Esophagus squamous epithelium (tissue), 5 donors: ENCODE measurements at places on chromosomes 16 and 17.

GRCh38 chr16:48164907-48165715 lies 9.3 kb upstream of the ABCC12 start:
- DNase-seq: peak; percentile 12

GRCh38 chr16:23482778-23483177 lies 27.5 kb downstream of the GGA2 start:
- no peak for DNase-seq

- DNase-seq: no peak
Observed at GRCh38 chr17:78530675-78531074, 46.5 kb downstream of the DNAH17 start.

DNA sequence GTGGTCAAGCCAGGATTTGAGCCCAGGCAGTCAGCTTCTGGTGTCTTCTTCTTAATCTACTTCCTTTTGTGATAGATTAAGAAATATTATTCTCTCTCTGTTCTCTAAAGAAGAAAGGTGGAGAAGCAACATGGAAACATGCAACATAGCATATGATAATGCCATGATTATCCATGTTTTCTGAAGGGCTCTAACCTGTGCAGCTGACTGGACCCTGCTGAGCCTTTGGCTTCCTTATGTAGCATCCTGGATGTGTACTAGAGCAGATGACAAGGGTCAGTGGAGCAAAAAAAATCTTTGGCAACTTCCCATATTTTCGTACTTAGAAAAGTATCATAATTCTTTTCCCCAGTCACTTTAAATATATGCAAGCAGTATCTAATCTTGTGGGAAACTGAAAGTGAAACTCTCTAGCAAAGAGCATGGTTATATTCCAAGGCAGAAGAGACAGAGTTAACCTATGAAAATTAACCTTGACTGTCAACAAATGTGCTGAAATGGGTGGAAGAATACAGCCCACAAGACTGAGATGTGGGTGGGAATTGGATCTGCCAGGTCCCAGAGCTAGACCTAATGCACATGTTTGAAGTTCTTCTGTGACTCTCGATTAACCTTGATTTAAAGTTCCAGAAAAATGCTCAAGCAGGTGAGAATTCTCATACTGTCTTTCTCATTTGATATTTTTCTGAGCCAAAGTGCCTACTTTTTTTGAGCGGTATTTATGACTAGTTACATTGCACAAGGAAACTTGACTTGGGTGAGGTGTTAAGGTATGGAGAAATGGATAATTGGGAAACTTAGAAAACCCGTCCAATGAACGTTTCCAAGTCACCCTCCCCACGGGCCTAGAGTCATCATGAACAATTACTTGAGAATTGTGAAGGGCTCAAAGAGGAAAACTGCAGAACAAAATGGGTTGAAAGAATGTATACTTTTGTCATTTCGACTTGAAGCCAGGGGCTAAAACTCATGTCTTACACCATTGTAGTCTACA lies 248.6 kb downstream of the FTO start:
- DNase-seq: no peak

DNA sequence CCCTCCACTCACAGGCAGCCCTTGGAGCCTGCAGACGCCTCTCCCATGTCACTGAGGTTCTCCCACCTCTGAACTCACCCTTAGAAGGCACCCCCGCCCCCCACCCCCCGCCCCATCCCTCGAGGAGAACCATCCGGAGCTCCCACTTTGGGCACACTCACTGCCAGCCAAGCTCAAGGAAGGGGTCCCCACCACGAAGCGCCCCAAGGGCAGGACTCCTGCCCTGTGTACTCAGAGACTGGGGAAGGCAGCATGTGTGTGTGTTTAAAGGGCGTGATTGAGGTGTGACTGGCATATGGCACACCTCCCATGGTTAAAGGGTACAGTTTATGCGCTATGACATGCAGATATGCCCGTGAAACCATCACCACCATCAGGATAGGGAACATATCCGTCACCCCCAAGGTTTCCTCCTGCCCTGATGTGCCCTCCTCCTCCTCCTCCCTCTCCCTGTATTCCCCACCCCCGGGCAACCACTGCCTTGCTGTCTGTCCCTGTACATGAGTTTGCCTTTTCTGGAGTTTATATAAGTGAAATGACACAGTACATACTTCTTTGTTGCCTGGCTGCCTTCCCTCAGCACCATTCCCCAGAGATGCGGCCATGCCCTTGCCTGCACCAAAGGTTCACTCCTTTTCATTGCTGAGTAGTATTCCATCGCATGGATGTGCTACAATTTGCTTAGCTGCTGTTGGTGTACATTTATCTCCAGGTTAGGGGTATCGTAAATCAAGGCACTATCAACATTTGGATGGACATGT lies 14.0 kb upstream of the RBFOX3 start:
- DNase-seq: no peak

DNA sequence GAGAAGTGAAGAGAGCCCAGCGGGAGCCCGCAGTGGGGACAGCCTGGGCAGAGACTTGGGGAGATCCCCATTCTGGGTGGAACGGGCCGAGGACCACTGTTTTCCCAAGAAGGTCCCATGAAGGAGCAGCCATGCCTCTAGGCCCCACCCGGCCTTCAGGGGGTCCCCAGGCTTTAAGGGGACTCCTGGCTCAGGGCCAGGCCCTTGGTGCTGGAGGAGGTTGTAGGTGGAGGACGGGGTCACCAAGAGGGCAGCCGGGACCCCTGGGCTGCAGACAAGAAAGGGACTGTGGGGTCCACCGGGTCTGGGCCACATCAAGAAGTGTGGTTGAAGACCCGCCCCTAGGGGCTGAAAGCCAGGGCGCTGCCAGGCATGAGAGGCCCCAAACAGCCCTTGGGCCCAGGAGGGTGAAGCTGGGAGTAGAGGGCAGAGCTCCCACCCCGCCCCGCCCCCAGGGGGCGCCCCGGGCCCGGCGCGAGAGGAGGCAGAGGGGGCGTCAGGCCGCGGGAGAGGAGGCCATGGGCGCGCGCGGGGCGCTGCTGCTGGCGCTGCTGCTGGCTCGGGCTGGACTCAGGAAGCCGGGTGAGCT lies at the start of gene PRSS21:
TSS of gene PRSS21 (plus strand) at position 487 of the 589 bp plus-strand sequence. CDS start at position 519, 32 bp downstream.
- DNase-seq: no peak
